ENCODE measurements at places on chromosomes 2 and 18.

GRCh38 chr2:226647621-226648518, 151.8 kb downstream of the IRS1 start:
- DNase-seq: peak; percentile 72

- no peak for DNase-seq
These were observed 701.0 kb downstream of the DCDC2C start for GRCh38 chr2:4404363-4404762.

GRCh38 chr2:207724113-207724512, 12.7 kb downstream of the CCNYL1 start:
- DNase-seq: no peak

DNA sequence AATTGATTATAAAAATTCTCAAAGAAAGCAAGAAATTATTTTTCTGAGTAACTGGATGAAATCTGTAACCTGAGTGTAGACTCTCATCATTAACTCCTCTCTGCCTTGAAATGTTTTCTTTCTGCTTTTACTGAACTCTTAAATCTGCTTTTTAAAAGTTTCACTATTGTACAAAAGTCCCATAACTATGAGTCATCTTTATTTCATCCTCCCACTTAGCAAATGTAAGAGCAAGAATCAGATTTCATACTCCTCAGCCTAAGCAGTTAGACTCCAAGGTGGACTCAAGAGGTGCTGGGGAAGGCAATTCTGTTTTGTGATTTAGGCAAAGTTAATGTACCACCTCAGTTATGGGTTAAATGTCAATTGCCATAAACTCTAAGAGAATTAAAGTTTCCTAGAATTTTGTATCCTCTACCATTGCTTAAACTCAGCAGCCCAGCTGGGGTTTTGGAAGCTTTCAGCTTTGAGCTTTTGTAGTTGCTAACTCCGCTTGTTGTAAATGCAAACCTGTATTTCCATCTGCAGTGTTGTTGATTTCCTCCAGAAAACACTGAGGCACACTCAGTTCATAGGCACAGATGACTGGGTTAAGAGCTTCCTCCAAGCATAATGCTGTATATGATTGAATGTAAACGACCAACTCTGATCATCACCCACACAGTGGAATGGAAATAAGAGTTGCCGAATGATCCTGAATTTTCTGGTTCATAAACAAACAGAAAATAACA, 268.8 kb downstream of the ARHGAP15 start:
- DNase-seq: no peak

DNA sequence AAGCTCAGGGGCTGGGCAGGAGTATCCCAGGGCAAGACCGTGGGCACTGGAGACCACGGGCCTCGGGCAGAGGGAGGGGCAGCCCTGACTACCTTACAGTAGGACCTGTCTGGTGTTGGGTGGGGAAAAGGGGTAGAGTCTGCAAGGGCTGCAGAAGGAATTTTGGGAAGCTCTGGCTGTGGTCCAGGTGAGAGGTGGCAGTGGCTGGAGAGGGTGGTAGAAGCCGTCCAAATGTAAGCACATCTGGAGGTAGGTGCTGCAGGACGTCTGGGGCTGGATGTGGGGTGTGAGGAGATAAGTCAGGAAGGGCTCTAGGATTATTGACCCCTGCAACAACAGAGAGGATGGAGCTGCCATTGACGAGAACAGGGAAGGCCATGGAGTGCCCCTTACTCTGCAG, 486.7 kb downstream of the EIPR1 start:
- no peak for DNase-seq

DNA sequence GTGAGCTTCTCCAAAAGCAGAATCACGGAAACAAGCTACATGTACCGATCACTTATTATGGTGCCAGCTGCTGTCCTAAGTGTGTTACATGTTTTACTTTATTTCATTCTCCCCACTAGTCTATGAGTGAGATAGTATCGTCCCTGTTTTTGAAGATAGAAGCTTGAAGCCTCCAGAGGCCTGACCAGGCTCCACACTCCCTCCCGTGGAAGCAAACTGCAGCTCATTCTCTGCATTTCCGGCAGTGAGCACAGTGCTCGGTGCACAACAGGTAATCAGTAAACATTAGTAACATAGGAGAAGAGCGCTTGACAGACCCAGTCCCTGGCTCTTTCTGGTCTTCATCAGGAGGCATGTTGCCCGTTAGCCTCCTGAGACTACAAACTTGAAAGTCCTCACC, 72.9 kb downstream of the ZBTB7C start:
- no peak for DNase-seq

DNA sequence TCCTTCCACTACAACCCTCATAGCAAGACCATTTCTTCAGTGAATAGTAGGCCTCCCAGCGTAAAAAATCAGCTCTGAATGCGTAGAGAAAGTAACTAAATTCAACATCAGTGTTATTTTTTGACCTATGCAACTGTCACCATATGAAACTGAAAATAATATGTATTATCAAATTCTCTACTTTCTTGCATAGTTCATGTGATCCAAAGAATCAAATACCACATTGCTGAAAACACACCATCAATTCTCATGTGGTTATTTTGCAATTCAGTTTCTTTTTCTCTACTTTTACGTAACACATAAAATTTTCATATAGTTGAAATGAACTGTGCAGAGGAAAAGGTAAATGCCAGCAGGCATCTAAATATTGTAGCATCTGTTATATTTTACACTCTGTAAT, 208.5 kb upstream of the SPOPL start:
- DNase-seq: no peak

DNA sequence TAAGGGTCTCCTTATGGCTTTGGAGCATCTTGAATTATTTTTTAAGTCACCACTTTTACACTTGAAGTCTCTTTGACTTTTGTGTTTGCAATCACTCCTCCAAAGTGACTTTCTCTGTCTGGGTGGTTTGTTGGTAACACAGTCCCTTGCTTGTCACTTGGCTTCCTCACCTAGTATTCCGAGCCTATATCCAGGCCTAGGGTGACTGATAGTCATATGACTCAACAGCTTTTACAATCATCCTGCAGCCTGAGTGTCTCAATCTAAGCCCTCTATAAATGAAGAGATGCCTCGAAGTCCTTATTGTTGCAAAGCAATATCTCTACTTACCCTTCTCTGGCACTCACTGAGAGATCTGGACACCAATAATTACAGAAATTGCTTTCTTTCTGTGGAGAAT, 53.9 kb upstream of the SETBP1 start:
- no peak for DNase-seq

Data from SJSA1 (cell line).